Hematopoietic multipotent progenitor cell (in vitro differentiated cells): ENCODE measurements at places on chromosomes 1 and 21.

DNA sequence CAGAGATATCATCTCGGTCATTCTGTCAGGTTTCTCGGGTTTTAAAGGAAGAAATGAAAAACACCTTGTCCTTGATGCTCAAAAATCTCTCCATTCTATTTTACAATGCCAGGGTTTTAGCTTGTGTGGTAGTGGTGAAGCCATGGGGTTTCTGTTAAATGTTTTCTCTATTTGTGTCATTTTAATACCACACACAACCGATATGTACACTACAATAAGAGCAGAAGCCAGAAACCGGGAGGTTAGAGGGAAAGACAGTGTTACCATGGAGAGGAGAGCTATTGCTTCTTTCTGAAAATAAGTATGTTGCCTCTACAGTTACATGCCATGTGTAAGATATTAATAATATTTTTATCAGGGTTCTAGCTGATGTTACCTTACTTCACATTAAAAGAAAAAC is 2.8 kb downstream of the SLC35D1 start:
- no peak for DNase-seq

- no peak for DNase-seq
Measured at GRCh38 chr1:155226910-155227260, 18.4 kb downstream of the MTX1 start.

DNA sequence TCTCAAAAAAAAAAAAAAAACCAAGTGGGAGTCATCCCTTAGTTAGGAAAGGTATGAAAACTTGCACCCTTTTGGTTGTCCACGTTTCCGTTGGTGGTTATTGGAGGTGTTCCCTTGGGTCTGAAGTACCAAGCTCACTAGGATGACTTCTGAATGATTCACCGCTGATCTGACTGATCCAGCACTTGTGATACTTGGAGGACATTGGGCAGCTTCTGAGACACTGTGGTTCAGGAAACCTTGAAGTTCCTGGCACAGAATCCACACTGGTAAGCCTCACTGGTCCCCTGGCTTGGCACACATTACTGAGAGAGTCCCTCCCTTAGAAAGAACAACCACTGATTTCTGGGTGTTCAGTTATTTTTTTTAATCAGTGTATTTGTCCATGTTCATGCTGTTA is 91.9 kb downstream of the RYR2 start:
- no peak for DNase-seq

DNA sequence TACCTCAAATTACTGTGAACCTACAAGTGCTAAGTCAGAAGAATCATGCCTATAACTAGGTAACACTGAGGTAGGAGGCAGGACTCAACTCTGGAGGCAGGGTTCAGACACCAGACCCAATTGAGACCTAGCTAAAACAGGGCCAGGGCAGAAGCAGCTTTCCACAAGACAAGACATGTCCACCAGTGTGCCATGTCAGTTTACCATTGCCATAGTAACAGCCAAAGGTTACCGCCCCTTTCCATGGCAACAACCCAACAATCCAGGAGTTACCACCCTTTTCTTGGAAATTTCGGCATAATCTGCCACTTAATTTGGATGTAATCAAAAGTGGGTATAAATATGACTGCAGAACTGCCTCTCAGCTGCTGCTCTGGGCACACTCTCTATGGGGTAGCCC is 432.3 kb downstream of the DPYD start:
- no peak for DNase-seq

- no peak for DNase-seq
Measured at GRCh38 chr1:187527346-187527745, 698.6 kb downstream of the PLA2G4A start.

GRCh38 chr1:203458078-203458477 is 17.5 kb upstream of the PRELP start:
- DNase-seq, result no peak

- no peak for DNase-seq
Measured at GRCh38 chr1:55010887-55011217, 12.1 kb downstream of the BSND start.

GRCh38 chr1:54800041-54800898 is 853 bp downstream of the TTC22 start:
- no peak for DNase-seq

DNA sequence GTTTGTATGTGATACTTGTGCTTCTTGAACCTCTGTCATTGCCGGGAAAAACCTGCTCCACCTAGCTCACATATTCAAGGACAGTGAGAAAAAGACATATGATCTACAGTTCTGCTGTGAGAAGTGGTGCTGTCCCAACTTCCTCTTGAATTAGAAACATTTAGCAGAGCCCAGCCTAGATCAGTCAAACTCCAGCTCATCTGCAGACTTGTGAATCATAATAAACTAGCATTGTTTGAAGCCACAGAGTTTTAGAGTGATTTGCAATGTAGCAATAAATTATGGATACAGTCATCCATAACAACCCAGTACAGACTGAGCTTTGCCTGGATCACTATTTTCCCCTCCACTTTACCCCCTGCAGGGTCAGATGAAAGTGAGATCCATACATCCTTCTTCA is 497.8 kb downstream of the PLA2G4A start:
- no peak for DNase-seq
